Progenitor cell of endocrine pancreas (in vitro differentiated cells): ENCODE measurements at places on chromosomes 16 and 17. TPM values are rescaled to one million over a fixed set of nuclear protein-coding genes. Genes with fewer than 3 reads are reported as not detected.
A peak's percentile ranks its signal among the peaks of the same experiment; 100 is the strongest.

Gene PDILT
- total RNA-seq, result not detected in 2 replicates

GRCh38 chr16:5027575-5028235 lies 6.0 kb downstream of the NAGPA start:
- H3K4me3 ChIP-seq, result no peak overlapping the region
- peaks cover 4% of the 10 kb centered on the region for H3K36me3 ChIP-seq
- no peak overlapping the region for H3K27ac ChIP-seq
- no peaks in the 10 kb centered on the region for H3K27me3 ChIP-seq

DNA sequence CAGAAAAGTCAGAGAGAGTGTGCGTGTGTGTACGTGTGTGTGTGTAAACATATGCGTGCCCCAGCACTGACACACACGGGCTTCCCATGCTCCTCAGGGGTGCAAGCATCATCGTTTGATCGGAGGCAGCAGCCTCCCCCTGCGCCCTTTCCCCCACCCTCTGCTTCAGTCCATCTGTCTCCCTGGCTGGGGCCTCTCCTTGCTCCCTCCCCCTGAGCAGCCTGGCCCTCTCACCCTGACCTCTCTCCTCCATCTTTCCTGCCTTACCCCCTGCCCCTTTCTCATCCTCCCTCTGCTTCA lies 4.4 kb downstream of the STX1B start:
- peaks cover 41% of the 10 kb centered on the region for H3K27me3 ChIP-seq
- no peaks in the 10 kb centered on the region for H3K36me3 ChIP-seq
- H3K4me1 ChIP-seq, result peaks cover 1% of the 10 kb centered on the region
- H3K27ac ChIP-seq, result no peak overlapping the region

GRCh38 chr16:84911486-84912216 lies 91.9 kb downstream of the CRISPLD2 start:
- peaks cover 1% of the 10 kb centered on the region for H3K36me3 ChIP-seq
- no peaks in the 10 kb centered on the region for H3K4me1 ChIP-seq
- H3K27me3 ChIP-seq, result peaks cover 16% of the 10 kb centered on the region
- no peak for DNase-seq
- no peak overlapping the region for H3K4me3 ChIP-seq

Gene ARL5C
- not detected in 2 replicates for total RNA-seq

- no peak for DNase-seq
- no peak overlapping the region for H3K4me3 ChIP-seq
- no peaks in the 10 kb centered on the region for H3K36me3 ChIP-seq
- H3K27me3 ChIP-seq, result peaks cover 21% of the 10 kb centered on the region
- H3K4me1 ChIP-seq, result no peaks in the 10 kb centered on the region
These were observed 26.2 kb downstream of the C16orf78 start for GRCh38 chr16:49399594-49400364.

GRCh38 chr17:53217311-53217710 lies 605.4 kb upstream of the KIF2B start:
- peaks cover 2% of the 10 kb centered on the region for H3K36me3 ChIP-seq
- no peak for DNase-seq
- H3K4me3 ChIP-seq, result no peak overlapping the region
- no peaks in the 10 kb centered on the region for H3K4me1 ChIP-seq

- no peak for DNase-seq
- no peak overlapping the region for H3K27ac ChIP-seq
- peak overlapping the region; percentile 50 for H3K4me3 ChIP-seq
These were observed 3.1 kb downstream of the NPW start for GRCh38 chr16:2022723-2023091.

Gene BRIP1
- 13.5 and 14.3 TPM in 2 replicates for total RNA-seq

DNA sequence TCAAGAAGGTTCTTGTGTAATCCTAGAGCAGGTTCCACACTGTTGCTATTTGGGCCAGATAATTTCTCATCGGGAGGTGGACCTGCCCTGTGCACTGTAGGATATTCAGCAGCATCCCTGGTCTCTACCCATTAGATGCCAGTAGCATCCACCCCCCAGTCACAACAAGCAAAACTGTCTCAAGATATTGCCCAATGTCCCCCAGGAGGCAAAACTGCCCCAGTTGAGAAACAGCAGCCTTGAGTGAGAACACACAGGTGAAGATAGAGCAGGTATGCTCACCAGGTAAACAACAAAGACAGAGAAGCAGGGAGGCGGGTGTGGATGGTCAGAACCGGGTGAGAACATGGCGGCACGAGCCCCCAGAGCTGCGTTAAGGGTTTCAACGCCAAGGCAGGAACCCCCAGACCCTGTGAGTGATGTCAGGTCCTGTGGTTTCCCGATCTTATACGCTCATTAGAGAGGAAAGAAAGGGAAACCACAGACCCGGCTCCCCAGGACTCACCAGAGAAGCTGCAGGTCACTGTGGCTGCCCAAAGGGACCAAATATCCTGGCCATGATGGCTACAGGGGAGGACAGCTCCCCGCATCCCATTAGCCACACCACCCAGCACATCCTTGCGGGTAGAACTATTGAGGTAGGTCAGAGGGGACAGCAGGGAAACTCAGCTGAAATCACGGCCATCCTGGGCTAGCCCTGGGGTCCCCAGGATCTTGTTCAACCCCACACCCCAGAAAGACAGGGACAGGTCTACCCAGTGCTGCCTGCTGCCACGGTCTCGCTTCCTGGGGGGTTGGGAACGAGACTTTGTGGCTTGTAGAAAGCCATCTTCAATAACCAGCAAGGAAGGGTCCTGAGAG lies 21.2 kb downstream of the CDC42EP4 start:
- peak overlapping the region; percentile 10 for H3K27ac ChIP-seq
- H3K4me1 ChIP-seq, result peaks cover 53% of the 10 kb centered on the region
- DNase-seq, result no peak
- H3K27me3 ChIP-seq, result no peaks in the 10 kb centered on the region
- peaks cover 13% of the 10 kb centered on the region for H3K36me3 ChIP-seq

Gene TBC1D24
- 23.3 and 23.8 TPM in 2 replicates for total RNA-seq

Gene CHST4
- 0.16 TPM in 1 of 2 replicates, not detected in the other for total RNA-seq

Gene TBC1D3H
- not detected in 2 replicates for total RNA-seq

- no peak overlapping the region for H3K4me3 ChIP-seq
- H3K27ac ChIP-seq, result no peak overlapping the region
- H3K27me3 ChIP-seq, result peaks cover 19% of the 10 kb centered on the region
- no peaks in the 10 kb centered on the region for H3K36me3 ChIP-seq
- H3K4me1 ChIP-seq, result no peaks in the 10 kb centered on the region
These were observed 243.5 kb upstream of the SDK2 start for GRCh38 chr17:73887739-73888138.

GRCh38 chr16:19884611-19885450 lies at the start of gene GPRC5B:
TSS of gene GPRC5B (minus strand) at chr16:19884848. CDS start at chr16:19872845, 12,003 bp downstream.
- H3K4me1 ChIP-seq, result peaks cover 14% of the 10 kb centered on the region
- H3K36me3 ChIP-seq, result peaks cover 3% of the 10 kb centered on the region
- DNase-seq, result peak; percentile 48
- H3K4me3 ChIP-seq, result peak within 1 kb of the TSS; percentile 84
- H3K27ac ChIP-seq, result peak within 1 kb of the TSS; percentile 35

DNA sequence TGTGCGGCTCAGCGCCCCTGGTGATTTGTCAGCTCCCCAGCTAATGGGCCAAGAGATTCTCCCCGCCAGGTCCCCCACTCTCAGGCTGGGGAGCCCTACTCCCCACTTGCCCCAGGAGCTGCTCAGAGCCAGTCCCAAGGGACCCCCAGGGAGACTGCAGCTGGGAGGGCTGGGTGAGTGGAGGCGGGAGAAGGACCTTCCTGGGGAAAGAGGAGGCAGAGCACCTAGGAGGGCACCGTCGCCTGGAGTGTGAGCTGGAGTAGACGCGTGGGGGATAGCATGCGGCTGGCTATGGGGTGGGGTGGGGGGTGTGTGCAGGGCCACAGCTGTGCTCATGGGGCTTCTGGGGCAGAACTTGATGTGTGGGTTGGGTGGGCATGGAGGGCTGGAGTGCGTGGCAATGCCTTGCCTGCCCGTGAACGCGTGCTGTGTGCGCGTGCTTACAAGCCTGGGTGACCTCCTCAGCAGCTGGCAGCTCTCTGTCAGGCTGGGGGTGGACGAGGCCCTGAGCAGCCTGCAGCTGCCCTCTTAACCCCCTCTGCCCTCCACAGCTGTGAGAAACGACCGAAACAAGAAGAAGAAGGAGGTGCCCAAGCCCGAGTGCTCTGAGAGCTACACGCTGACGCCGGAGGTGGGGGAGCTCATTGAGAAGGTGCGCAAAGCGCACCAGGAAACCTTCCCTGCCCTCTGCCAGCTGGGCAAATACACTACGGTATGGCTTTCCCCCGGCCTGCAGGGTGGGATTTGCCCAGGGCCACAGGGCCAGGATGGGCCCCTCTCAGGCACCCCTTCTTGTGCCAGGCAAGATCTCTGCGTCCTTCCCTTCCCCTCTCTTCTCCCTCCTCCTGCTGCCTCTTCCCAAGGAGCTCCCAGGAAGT lies 12.9 kb downstream of the GJD3 start:
- H3K4me3 ChIP-seq, result peak overlapping the region; percentile 45
- H3K27ac ChIP-seq, result peak overlapping the region; percentile 92
- no peaks in the 10 kb centered on the region for H3K27me3 ChIP-seq
- peaks cover 65% of the 10 kb centered on the region for H3K4me1 ChIP-seq
- DNase-seq, result no peak

- H3K4me1 ChIP-seq, result no peaks in the 10 kb centered on the region
- no peak overlapping the region for H3K27ac ChIP-seq
- H3K36me3 ChIP-seq, result no peaks in the 10 kb centered on the region
- H3K27me3 ChIP-seq, result no peaks in the 10 kb centered on the region
These were observed 264.6 kb upstream of the KCNJ16 start for GRCh38 chr17:69810326-69810965.

Gene SLC4A1
- total RNA-seq, result not detected in 2 replicates

- DNase-seq, result no peak
- peak overlapping the region; percentile 79 for H3K27ac ChIP-seq
- H3K27me3 ChIP-seq, result peaks cover 33% of the 10 kb centered on the region
- H3K36me3 ChIP-seq, result no peaks in the 10 kb centered on the region
- H3K4me1 ChIP-seq, result peaks cover 7% of the 10 kb centered on the region
- H3K4me3 ChIP-seq, result no peak overlapping the region
These were observed 3.9 kb upstream of the SGCA start for GRCh38 chr17:50161911-50162288.

DNA sequence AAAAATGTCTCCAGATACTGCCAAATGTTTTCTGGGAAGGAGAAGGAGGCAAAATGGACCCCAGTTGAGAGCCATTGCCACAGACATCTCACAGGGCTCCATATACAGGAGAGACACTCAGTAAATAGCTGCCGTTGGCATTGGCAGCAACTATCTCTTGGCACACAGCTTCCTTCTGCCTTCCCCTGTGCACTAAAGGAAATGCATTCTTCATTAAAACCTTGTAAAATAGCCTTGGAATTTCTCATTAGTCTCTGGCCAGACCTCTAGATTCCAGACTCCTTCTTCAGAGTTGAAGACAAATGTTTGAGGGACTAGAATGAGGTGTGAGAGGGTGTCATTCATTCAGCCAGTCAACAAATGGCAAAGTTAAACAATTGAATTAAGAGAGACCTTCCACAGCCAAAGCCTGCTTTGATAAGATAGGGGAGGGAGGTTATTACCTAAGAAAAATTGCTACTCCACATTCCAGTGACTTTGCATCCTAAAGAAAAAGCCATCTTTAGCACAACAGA lies 223.9 kb upstream of the HS3ST3A1 start:
- H3K4me1 ChIP-seq, result peaks cover 12% of the 10 kb centered on the region
- H3K27me3 ChIP-seq, result no peaks in the 10 kb centered on the region
- DNase-seq, result no peak
- no peaks in the 10 kb centered on the region for H3K36me3 ChIP-seq
- no peak overlapping the region for H3K27ac ChIP-seq

- peak overlapping the region; percentile 86 for H3K4me3 ChIP-seq
- peak overlapping the region; percentile 99 for H3K27ac ChIP-seq
- H3K27me3 ChIP-seq, result peaks cover 30% of the 10 kb centered on the region
- peak; percentile 80 for DNase-seq
These were observed 91.5 kb upstream of the TMEM97 start for GRCh38 chr17:28227316-28228108.

DNA sequence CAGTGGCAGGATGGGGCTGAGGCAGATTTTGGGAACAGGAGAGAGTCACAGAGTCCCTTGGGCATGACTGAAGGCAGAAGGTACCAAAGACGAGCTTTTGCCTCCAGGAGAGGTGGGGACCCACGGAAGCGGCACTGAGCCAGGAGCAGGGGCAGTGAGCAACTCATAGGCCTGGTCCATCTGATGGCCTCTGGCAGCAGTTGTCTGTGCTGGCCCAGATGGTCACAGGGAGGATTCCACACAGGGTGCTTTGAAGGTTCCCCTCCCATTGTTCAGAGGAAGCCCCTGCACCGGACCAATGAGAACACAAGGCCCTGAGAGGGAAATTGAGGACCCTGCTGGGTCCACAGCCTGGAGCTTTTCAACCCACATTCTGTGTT lies 360.3 kb upstream of the TNRC6C start:
- peaks cover 20% of the 10 kb centered on the region for H3K27me3 ChIP-seq
- DNase-seq, result no peak
- H3K27ac ChIP-seq, result no peak overlapping the region

DNA sequence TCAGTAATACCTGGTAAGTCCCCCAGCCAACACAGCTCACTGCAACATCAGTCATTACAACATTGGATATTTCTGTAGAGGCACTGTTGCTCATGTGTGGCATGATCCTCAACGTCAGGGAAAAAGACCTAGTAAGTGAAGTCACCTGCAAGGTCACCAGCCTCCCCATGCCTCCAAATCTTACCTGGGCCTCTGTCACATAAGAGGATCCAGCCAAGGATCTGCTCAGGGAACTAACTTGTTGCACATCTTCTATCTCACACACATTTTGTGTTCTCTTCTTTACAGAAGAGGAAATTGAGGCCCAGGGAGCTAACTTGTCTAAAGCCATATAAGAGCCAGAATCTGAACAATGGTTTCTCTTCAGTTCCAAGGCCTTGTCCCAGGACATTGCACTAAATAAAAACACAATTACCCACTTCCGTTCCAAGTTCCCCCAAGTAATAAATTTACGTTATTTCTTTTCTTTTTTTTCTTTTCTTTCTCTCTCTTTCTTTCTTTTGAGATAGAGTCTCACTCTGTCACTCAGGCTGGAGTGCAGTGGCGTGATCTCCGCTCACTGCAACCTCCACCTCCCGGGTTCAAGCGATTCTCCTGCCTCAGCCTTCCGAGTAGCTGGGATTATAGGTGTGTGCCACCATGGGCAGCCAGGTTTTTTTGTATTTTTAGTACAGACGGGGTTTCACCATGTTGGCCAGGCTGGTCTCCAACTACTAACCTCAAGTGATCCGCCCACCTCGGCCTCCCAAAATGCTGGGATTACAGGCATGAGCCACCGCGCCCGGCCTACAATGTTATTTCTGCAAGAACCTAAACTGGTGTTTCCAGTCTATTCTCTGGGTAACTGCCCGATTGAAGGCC lies 1.3 kb downstream of the SHMT1 start:
- no peaks in the 10 kb centered on the region for H3K27me3 ChIP-seq
- peaks cover 7% of the 10 kb centered on the region for H3K4me1 ChIP-seq
- peak overlapping the region; percentile 82 for H3K4me3 ChIP-seq
- DNase-seq, result no peak
- peak overlapping the region; percentile 91 for H3K27ac ChIP-seq

DNA sequence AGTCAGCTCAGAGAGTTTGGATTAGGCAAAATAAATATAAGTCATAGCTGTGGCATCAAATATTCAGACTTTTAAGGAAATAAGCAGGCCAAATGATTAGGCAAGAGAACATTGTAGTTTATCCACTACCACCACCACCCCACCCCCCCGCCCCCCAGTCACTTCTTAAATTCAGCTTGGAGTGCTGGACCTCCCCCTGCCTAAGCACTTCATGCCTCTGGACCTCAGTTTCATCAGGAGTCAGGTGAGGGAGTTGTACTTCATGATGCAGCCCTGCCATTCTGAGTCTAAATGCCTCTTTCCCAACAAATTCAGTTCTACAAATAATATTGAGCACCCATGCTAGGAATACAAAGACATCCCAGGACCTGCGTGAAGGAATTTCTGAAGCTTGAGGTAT lies 2.0 kb downstream of the POLR2C start:
- H3K4me1 ChIP-seq, result peaks cover 7% of the 10 kb centered on the region
- no peaks in the 10 kb centered on the region for H3K27me3 ChIP-seq
- DNase-seq, result no peak
- H3K4me3 ChIP-seq, result peak overlapping the region; percentile 26
- H3K27ac ChIP-seq, result no peak overlapping the region

Gene MYH8
- not detected in 2 replicates for total RNA-seq
